Uterus (tissue), 4 donors: ENCODE measurements at places on chromosomes 11 and 22.

DNA sequence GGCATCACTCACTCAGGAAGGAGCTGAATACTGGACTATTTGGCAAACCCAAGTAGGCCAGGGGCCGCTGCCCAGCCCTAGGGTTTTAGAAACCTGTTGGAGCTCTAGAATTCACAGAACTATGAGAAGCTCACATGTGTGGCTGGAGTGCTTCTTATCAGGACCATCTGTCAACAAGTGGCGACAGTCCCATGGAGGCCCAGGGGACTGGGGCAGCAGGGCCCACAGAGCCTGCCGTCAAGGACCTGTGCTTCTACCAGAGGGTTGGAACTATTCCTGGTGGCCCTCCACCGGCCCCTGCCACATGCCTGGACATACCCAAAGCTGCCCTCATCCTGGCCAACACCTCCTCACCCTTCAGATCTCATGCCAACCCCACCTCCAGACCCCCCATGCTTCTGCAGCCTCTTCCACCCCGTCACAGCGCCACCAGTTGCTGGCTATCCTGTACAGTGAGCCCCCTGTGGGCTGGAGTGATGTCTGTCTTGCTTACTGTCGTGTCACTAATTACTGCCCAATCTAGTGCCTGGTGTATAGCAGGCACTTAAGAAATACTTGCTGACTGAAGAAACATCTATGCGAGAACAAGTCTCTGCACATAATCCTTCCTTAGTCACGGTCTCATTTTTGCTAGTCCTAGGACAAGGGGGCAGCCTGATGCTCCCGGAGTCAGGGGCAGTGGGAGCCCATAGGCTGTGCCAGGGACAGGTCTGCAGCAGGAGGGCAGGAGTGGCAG lies 27.2 kb upstream of the RASL10A start:
- DNase-seq: no peak

DNA sequence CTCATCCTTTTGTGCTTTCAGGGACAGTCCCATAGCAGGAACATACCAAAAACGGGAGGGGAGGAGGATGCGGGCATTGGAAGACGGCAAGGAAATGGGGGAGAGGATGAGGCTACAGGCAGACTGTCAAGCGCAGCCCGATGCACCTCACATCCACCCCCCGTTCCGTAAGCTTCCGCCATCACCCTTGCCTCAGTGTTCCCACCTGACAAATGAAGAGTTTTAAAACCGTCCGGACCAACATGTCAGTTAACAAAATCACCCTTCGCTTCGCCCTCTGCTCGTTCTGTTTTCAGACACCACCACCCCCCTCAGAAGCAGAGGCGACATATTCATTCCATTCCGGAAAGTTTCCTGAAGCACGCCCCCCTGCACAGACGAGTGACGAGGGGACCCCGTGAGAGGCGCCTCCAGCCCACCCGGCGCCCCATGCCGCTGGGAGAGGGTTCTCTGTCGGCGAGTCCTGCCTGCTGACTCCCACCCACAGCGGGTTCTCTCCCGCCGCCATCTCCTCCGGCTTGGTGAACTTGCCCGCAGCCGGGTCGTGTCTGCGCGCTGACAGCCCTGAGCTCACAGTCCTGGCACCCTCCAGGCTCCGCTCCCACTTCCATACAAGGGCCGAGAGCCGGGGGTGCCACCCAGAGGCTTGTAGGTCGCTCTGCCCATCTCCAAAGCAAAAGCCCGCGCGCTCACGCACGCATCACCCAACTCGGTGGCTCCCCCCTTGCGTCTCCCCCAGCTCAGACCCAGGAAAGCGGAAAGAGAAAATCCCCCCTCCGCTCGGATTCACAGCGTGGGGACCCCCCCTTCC lies 1.5 kb downstream of the IGSF9B start:
- DNase-seq: peak; percentile 74

DNA sequence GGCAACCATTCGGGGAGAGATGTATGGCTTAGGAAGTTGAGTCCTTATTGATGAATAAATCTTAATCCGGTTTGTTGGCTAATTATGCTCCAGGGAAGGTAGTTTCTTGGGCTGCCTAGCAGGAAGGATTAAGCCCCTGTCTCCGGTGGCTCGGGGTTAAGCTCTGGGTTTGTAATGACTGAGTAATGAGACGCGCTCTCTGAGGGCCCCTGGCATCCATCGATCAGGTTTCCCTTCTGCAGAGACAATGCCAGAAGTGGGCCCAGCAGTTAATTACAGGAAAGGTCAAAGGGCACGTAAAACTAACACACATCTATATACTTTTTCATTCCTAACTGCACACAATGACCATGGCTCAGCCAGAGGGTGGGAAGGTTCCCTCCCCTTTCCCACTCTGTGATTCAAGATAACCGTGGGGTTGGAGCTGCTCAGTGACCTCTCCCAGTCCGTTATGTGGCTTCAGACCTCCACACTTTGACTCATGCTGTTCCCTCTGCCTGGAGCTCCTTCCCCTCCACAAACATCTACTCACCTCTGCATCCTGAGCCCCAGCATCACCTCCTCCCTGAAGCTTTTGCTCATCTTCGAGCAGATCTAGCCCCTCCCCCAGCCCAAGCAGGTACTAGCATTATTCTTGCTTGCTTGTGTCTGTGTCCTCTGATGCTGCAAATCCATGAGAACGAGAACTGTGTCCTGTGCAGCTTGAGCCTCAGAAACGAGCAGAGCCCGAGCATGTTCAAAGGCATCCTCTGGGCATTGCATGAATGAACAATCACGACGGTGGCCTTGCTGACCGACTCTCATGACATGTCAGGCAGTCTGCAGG lies 16.6 kb downstream of the SCUBE1 start:
- DNase-seq: no peak

GRCh38 chr11:119365071-119365591 lies 16.4 kb downstream of the USP2 start:
- DNase-seq: peak; percentile 45

- DNase-seq: peak; percentile 57
These were observed 1.3 kb downstream of the WEE1 start for GRCh38 chr11:9574622-9575259.
